ENCODE measurements at places on chromosomes 4 and X.

- peak; percentile 35 for DNase-seq
These were observed 3.0 kb upstream of the PCGF3 start for GRCh38 chr4:702618-703048.

DNA sequence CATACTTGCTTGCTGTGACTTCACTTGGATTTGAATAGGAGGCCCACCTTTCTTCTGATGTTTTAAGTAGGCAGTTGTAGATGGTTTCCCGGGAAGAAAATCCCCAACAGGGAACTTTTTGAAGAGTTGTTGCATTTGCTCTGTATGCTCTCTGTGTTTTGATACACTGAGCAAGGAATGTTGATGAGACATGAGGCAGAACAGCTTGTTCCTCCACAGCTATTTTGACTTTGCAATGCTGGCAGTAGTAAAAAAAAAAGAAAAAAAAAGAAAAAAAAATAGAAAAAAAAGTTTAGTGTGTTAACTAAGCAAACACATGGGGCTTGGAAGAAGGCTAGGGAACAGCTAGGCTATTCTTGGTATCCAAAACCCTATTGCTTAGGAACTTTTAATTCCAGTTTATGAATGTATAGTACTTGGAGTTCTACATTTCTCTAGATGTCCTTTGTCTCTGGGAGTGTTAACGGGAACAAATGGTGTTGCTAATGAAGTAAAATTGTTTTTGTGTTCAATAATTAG lies 23.4 kb upstream of the PAQR3 start:
- no peak for DNase-seq

DNA sequence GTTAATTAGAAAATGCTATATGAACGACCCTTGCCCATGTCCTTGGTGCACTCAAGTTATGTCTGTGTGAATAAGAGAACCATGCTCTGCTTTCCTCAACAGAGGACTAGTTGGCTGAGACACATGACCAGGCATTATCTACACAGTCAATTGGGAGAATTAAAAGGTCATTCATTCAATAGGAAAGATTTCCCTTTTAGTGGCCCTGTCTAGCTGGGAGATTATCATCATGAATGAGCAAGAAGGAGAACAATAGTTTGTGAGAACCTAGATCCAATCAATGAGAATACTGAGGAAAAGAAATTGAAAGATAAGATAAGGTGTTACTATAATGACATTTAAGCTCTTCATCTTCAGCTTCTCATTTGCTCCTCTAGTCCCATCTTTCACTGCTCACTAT lies 1033.4 kb upstream of the LCORL start:
- DNase-seq: no peak

GRCh38 chr4:712916-713632 lies 7.4 kb downstream of the PCGF3 start:
- DNase-seq: no peak

DNA sequence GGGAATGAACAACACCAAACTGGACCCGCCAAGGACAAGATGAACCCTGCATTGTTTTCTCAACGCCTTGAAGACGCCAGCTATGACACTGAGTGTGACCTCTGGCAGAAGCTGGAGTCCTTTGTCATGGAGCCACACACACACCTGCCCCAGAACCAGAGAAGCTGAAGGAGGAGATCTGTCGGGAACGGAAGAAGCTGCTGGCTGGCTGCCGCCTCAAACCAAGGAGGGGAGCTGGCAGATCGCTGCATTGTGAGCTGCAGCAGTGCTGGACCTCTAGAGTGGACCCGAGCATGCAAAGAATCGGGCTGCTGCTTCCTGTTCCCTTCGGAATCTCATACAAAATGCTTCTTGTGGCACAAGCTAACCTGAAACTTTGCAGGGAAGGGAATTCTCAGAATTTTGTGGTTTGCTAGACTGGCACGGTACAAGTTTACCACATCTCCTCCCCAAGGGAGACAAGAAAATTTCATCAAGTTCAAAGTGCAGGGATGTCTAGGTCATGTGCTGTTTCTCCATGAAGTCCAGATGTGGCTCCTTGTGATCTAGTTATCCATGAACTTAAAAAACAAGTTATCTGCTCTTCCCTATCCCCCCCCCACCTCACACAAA lies 23.4 kb upstream of the GLRB start:
- DNase-seq: no peak

DNA sequence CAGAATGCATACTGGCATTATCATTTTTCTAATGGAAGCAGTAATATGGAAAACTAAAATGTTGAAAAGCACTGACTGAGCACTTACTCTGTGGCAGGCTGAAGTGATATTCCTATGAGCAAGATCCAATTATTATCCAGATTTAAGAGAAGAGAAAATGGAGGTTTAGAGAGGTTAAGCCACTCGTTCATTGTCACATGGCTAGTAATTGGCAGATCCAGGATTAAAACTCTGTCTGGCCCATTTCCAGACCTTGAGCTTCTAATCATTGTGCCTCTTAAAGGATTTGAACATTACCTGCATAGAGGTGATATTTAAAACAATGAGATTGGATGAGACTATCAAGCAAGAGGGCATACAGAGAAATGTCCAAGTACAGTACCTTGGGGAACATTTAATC lies 80.6 kb downstream of the MFAP3L start:
- no peak for DNase-seq

DNA sequence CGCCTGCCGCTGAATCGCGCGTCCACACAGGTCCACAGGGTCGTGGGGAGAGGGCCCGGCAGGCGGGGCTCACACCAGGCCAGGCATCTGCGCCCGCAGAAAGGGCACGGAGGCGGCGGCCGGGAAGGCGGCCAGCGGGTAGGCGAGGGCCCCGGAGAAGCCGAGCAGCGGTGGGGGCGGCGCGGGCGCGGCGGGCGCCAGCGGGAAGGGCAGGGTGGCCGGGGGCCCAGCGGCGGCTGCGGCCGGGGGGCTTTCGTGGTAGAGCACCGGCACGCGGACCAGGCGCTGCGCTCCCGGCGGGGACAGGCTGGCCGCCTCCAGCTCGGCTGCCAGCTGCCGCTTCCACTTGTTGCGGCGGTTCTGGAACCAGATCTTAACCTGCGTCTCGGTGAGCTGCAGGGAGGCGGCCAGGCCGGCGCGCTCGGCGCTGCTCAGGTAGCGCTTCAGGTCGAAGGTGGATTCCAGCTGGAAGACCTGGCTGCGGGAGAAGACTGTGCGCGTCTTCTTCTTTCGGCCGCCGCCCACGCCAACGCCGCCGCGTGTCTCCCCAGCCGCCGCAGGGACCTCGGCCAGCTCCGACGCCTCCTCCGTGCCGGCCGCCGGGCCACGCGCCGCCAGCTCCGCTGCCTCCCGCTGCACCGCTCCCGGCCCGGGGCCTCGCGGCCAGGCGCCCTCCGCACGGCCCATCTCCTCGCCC lies 3.9 kb downstream of the HMX1 start:
- no peak for DNase-seq

GRCh38 chr4:148094149-148094548 lies 348.1 kb downstream of the NR3C2 start:
- DNase-seq: no peak

GRCh38 chr4:181966104-181966551 lies 277.1 kb upstream of the TENM3 start:
- peak; percentile 1 for DNase-seq

DNA sequence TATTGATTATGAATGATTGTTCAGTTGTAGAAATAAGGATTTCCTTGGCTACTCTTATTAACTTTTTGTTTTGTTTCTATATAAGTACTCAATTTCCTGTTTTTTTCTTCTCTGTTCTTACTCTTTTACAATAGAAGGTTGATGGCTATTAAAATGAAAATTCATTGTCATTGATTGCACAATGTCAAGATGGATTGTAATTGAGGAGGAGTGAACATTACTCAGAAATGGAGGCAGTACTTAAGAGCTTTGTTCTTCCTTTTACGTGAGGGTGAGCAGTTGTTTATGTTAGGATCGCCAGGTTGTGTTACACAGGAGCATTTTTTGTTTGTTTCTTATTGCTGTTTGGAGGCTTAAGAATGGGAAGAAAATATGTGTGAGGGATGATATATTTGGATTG lies 2062.4 kb downstream of the ARAP2 start:
- no peak for DNase-seq

- no peak for DNase-seq
These were observed 492.9 kb downstream of the PCDH18 start for GRCh38 chr4:137039370-137039769.

- DNase-seq: no peak
These were observed 47.7 kb upstream of the SYTL5 start for GRCh38 chrX:37958525-37959211.

GRCh38 chrX:139049465-139049864 lies 337.9 kb upstream of the FGF13 start:
- DNase-seq: no peak

DNA sequence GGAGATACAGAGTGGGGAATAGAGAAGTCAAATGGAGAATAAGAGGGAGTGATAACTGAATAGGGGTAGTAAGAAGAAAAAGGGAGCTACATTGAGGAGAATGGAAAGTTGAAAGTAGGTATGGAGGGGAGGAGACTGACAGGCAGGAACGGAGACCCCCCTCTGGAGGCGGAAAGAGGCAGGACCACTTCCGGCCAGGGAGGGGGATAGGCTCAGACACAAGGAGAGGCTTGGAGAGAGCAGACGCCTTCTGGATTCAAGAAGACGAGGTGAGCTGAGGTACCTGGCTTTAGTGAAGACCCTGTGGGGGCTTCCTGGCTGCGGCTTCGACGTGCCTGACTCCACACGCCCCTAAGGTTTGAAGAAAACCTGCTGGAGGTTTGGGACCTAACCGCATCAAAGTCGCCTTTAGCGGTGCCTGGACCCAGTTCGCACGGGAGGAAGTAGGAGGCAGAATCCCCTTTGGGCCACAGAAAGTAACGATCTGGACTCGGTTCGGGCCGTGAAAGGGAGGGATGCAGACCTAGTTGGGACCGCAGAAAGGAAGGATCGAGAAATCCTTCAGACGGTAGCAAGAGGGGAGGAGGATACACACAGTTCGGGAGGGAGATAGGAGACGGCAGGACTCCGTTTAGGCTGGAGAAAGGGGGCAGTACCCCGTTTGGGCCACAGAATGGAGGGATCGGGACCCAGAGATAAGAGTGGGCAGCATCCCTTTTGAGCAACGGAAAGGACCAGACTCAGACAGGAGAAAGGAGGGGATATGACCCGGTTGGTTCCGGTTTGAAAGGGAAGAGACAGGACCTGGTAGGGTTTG lies at the start of gene TRO:
Gene TRO, plus strand, starts transcription at position 215 of the 817 bp plus-strand sequence. CDS start 1,423 bp downstream, outside the sequence.
- DNase-seq: peak; percentile 28

GRCh38 chr4:48334236-48334635 lies 7.1 kb upstream of the SLAIN2 start:
- DNase-seq: no peak

- no peak for DNase-seq
These were observed 58.2 kb upstream of the FBXW7 start for GRCh38 chr4:152594057-152594456.

DNA sequence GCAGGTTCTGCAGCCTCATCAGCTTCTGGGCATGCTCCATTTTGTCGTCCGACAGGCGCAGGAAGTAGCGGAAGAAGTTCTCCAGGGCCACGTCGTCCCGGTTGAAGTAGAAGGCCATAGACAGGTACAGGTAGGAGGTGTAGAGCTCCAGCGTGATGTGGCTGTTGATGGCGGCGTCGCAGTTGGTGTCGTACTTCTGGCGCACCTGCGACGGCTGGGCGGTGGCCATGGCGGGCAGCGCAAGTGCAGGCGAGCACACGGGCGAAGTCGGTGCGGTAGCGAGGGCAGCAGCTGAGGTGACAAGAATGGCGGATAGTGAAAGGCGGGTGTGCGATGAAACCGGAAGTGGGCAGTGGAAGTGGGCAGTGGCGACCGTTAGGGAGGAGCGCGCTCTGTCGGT lies at the start of gene FTHL17:
Gene FTHL17, minus strand, starts transcription at position 317 of the 400 bp plus-strand sequence. Its CDS starts 88 bp downstream, at position 229.
- no peak for DNase-seq

- DNase-seq: no peak
These were observed 235.1 kb downstream of the QDPR start for GRCh38 chr4:17276776-17277175.

- DNase-seq: no peak
These were observed 44.5 kb downstream of the TRIM2 start for GRCh38 chr4:153248641-153249198.

DNA sequence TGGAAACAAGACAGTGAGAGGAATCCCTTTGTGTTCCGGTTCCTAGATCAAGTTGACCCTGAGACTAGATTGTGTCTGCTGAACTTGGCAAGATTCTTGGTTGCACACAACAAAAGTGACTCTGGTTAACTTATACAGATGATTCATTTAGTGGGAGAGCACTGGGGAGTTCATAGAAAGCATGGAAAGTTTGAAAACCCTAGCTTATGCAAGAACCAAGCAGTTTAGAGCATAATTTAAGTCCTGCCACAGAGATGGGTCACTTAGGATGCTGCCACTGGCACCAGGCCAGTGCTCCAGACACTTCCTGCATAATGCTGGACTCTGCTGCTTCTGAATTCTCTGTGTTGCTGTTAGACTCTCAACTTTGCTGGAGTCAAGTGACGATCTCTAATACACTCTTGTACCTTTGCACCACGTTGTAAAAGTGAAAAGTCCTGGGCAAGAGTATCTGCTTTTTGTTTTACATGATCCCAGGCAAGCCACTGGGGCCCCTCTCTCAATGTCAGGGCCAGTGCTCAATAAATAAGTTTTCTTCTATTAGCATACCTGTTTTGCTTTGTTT lies 12.7 kb upstream of the DCUN1D4 start:
- no peak for DNase-seq

DNA sequence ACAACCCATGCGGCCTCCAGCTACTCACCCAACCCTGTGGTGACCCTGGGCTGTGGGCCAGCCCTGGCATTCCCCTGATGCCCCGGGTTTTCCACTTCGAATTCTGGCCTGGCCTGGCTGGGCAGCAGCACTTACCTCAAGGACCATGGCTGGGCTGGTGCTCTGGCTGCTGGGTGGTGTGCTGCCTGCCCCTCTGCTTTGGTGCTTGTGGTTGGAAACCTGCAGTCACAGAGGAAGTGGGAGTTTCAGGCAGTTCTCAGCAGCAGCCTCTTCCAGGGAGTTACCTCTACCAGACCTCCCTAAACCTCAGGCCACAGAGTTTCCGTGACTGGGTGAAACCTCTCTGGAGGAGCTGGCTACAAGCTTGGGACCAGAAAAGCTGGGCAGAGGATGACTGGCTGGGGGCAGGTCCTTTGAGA lies at the start of gene CXCR3:
Gene CXCR3, minus strand, starts transcription at position 209 of the 419 bp plus-strand sequence. Its CDS starts 62 bp downstream, at position 147.
- peak; percentile 79 for DNase-seq
